ENCODE measurements at places on chromosomes 7 and 10.

GRCh38 chr10:423178-423577 is 266.3 kb downstream of the DIP2C start:
- no peak for DNase-seq

DNA sequence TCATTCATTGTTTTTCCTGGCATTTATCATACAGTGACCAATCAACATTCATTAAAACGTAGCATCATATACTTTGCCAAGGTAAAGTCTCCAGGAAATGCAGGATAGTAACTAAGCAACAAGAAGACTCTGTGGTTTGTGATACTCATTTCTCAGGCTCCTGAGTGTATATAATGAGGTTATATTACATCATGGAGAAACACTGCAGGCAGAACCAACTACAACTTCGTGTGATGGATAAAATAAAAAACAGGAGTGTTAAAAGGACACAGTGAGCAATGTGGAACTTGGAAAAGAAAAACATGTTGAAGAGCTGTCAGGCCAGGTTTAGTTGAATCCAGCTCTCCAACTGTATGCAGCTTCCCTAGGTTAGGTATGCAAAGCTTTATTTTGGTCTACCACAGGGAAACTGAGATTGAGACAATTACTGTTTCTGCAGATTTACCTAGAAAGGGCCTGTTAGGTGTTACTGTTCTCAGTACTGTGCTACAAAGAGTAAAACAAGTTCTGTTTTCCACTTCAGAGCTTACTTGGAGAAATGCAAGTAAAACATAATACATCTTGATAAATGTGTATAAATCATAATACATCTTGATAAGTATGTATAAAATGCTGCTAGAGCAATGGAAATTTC is 7.8 kb upstream of the CCNY start:
- no peak for DNase-seq

GRCh38 chr7:137975221-137975620 is 26.7 kb downstream of the CREB3L2 start:
- DNase-seq: peak; percentile 61

DNA sequence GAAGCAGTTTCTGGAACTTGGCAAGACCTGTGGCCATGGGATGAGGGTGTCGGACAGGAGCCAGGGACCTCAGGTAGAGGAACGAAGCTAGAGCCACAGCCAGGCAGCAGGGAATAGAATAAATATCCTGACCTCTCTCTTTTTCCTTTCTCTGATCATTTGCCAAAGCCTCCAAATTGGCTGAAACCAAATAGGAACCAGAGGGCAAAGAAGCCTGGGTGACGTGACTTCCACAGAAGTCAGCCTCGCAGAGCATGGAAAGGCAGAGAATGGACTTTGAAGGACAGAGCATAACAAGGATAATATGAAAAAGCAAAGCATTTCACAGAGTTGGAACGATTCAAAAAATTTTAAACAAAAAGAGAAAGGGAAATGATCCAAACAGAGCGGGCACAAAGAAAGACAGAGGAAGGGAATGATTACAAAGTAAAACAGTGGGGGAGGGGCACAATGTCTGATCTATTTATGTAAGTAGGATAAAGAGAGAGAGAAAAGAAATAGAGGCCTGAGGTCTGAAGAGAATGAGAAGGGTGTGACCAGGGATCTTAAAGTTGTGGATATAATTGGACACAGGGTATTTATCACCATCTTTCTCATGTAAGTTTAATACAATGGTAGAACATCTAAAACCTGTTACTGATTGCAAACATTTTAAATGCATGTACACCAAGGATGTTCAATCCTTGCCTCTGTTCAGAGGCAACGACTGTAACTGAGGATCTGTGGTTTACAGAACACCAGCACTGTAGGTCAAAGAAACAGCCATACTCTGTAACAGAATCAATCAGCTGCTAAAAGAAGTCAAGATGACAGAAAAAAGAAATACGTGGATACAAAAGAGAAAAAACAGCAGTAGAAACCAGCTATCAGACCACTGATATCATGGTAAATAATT is 4.5 kb upstream of the ZEB1 start:
- DNase-seq: no peak

DNA sequence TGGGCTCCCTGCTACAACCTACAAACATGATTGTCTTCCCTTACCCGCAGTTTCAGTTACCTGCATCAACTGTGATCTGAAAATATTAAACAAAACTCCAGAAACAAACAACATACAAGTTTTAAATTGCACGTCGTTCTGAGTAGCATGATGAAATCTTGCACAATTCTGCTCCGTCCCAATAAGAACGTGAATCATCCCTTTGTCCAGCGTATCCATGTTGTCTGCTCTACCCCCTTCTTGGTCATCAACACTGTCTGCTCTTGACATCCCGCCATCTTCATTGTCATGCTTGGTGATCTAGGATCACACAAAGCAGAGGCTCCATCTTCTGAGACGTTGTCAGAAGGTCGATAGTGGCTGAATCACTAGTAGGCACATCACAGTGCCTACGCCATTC is 53.9 kb downstream of the ACADSB start:
- DNase-seq: no peak

GRCh38 chr7:116269466-116269865 is 59.1 kb downstream of the TES start:
- DNase-seq: no peak

GRCh38 chr7:96244244-96244991 is 77.5 kb downstream of the SLC25A13 start:
- no peak for DNase-seq

- no peak for DNase-seq
These were observed 272.7 kb upstream of the MBL2 start for GRCh38 chr10:53045315-53045714.

DNA sequence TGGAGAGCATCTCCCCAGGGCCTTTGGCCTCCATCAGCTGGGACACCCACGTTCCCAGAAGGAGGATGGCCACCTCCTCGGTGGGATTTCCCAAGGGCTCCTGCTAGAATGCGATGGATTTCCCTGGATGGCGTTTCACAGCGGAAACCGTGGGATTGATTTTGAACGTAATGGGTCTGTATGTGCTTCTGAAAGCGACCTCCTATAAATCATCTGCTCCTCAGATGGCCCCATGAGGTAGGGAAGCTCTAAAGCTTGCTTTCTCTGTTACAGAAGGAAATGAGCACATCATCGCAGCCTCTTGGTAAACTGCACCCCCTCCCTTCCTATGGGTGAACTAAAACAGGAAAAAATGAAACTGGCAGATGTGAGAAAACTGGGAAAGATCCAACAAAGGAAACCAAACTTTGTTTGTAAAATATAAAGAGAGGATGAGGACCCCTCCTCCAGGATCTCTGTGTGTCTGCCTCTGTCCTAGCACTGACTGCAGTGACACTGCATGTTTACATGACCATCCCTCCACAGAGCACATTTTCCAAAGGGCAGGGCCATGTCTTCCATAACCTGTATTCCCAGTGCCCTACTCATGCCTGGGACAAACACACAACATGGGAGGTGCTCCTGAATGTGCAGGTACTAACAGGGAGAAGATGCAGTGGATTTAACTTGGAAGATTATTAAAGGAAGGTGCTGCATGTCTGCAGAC is 57.6 kb downstream of the LYZL1 start:
- no peak for DNase-seq

GRCh38 chr7:85215098-85215497 is 28.2 kb upstream of the SEMA3D start:
- no peak for DNase-seq

DNA sequence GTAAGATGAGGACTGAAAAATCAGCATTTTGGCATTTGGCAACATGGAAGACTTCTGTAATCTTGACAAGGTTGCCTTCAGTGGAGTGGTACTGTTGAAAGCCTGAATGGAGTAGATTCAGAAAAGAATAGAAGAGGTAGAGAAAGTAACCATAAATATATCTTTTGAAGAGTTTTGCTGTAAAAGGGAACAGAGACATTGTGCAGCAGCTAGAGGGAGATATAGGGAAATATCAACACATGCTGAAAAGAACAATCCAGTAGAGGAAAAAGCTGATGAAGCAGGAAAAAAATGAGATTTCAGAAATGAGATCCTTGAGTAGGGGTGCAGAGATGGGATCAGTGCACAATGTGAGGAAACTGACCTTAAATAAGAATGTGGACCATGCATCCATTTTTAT is 60.0 kb downstream of the RAPGEF5 start:
- DNase-seq: no peak

DNA sequence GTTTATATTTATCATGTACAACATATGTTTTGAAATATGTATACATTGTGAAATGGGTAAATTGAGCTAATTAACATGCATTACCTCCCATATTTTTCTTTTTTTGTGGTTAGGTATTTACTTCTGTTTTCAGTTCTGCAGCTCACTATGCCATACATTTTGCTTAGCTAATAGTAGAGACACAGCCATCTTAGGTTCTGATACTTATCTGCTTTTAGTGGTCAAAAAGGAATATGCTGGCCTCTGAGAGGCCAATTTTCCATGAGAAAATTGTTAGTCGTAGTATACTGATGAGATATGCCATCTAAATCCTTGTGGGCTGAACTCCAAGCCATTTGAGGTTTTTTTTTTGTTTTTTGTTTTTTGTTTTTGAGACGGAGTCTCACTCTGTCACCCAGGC is 31.0 kb downstream of the SGPL1 start:
- DNase-seq: no peak

- DNase-seq: no peak
These were observed 35.7 kb upstream of the UNC5B start for GRCh38 chr10:71176661-71177060.

DNA sequence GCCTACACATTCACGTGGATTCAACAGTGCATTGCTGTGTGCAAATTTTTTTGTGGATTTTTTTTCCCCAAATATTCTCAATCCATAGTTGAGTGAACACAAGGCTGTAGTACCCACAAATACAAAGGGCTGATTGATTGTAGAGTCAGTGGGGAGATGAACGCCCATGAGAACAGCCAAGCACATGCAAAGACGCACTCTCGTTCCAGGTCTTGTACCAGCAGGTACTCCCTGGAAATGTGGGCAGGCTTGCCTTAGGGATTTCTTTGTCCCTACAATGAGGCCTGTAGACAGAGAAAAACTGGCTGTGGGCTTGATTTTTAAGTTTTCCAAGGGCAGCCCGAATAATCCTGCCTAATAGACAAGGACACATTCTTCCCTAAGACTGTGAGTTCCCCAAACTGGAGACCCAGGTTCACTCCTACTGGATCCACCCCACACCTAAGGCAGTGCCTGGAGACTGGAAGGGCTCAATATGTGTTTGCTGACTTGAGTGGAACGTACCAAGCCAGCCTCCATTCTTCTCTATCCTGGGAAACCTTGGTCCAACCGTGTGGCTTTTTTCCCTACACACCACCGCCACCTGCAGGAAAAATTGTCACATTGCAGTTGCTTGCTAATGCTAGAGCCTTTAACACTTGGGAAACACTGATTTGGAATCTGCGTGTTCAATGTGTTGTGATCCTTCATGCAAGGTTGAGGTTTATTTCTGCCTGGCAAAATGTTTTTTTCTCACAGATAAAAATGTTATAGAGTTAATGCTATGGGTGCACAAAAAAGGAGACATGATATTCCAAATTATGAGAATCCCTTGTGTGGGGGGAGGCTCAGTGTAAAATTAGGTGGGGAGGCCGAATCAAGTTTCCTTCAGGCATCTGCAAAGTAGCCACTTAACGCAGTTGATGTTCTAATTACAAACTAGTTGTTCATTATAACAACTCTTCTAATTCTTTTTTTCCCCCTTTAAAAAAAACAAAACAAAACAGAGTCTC is 49.3 kb downstream of the PPP1R17 start:
- peak; percentile 79 for DNase-seq

- DNase-seq: no peak
These were observed 21.7 kb upstream of the MNX1 start for GRCh38 chr7:157032128-157032527.

GRCh38 chr10:73229567-73229966 is 17.5 kb downstream of the DNAJC9 start:
- DNase-seq: no peak

- DNase-seq: no peak
These were observed 92.9 kb downstream of the SFMBT2 start for GRCh38 chr10:7317786-7318446.

DNA sequence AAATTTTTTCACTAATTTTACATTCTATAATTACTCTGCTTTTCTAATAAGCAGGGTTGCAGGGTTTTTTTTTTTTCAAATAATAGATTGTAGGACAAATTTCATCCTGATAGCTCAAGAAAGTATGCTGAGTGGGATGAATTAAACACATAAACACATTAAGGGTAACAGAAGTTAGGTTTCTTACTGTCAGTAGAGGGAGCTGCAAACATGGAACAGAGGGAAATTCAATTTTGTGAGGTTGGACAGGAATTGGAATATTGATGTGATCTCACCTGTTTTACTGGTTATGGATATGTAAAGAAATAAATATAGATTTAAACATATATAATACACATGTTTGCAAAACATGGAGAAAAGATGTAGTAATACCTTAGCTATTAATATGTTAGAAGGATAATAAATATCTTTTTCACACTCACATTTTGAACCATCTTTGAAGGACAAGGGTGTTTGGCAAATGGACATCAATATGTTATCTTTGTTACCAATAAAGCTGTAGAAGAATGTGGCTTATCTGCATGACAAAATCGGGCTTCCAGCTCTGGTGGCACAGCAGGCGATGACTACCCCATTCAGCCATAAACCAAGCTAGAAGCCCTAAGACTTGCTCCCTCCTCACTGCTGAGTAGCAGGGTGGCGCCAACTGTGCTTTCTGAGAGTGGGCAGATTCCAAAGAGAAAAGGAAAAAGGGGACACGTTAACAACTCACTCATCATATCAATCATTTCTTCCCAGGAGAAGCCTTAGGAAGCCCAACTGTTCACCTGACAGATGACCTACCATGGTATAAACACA is 1257.4 kb downstream of the GATA3 start:
- no peak for DNase-seq

- DNase-seq: no peak
These were observed 770.9 kb downstream of the TNS3 start for GRCh38 chr7:46810986-46811385.

Measured in hippocampal formation (tissue), 2 donors.